Stromal cell of bone marrow (primary cell): ENCODE measurements at places on chromosomes 4 and X.

- no peak for DNase-seq
Observed at GRCh38 chr4:24777536-24778463, 17.6 kb upstream of the SOD3 start.

- DNase-seq = no peak
Observed at GRCh38 chrX:16814597-16814996, 28.3 kb downstream of the TXLNG start.

GRCh38 chrX:47248576-47248975 is 15.8 kb downstream of the USP11 start:
- DNase-seq = no peak

GRCh38 chrX:48470110-48470832 is at the start of gene SLC38A5:
SLC38A5 (minus strand) TSS chrX:48470260; CDS start chrX:48467924, 2,336 bp downstream.
- DNase-seq = no peak

GRCh38 chr4:86329431-86329830 is 30.4 kb downstream of the MAPK10 start:
- DNase-seq = no peak

- no peak for DNase-seq
Observed at GRCh38 chr4:144681806-144682205, 35.9 kb downstream of the HHIP start.

- DNase-seq = peak; percentile 63
Observed at GRCh38 chr4:76850010-76850441, 47.9 kb downstream of the SOWAHB start.

DNA sequence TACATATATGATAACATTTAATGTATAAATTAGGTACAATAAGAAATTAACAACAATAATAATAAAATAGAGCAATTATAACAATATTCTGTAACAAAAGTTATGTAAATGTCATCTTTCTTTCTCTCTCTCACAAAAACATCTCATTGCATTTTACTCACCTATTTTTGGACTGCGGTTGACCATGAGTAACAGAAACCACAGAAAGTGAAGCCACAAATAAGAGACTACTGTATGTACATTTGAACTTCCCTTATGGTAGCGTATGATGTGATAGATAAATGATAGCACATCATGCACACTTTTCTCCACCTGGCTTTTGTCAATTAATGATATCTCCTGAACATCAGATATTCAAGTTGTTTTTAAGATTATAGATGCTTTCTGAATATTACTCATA is 80.5 kb downstream of the HNRNPD start:
- no peak for DNase-seq

- DNase-seq = no peak
Observed at GRCh38 chrX:107207943-107208342, 1.5 kb downstream of the DNAAF6 start.

- DNase-seq = no peak
Observed at GRCh38 chr4:189815404-189816192, 125.1 kb upstream of the FRG1 start.

- DNase-seq = peak; percentile 33
Observed at GRCh38 chr4:153115322-153116290, 88.6 kb upstream of the TRIM2 start.

- DNase-seq = no peak
Observed at GRCh38 chr4:122700178-122700725, 32.3 kb upstream of the BBS12 start.

- no peak for DNase-seq
Observed at GRCh38 chr4:16457944-16458343, 231.7 kb upstream of the TAPT1 start.

- DNase-seq = peak; percentile 30
Observed at GRCh38 chr4:181569553-181569952, 673.6 kb upstream of the TENM3 start.

DNA sequence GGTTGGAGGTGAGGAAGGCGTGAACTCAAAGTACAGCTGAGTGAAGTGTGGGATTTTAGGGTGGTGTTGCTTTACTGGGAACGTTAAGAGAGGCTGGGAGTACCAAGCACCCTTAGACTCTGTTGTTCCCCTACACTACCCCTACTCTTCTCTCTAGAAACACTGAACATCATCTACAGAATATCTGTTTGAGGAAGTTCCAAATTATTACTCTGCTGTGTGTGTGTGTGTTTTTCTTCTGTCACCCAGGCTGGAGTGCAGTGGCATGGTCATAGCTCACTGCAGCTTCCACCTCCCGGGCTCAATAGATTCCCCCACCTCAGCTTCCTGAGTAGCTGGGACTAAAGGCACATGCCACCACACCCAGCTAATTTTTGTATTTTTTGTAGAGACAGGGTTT is 76.7 kb upstream of the AP1S2 start:
- no peak for DNase-seq
